ENCODE measurements at places on chromosomes 12 and 14.

DNA sequence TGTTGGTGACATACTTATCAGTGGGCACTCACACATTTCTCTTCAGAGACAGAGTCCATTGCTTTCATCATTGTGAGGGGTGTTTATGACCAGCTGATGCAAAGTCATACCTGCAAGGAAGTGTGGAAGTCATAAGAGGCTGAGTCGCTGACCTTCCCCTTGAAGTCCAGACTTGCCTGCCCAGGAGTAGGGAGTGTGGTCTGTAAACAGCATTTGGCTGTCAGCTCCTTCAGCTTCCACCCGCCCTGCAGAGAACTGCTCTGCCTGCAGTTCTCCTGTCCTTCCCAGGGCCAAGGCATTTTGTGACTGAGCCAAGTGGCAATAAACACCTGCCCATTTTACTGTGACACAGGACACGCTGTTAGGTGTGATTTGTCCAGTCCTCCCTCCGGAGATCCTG, 801.3 kb downstream of the BCL11B start:
- DNase-seq, result no peak

GRCh38 chr12:111412007-111412829, 6.5 kb downstream of the SH2B3 start:
- DNase-seq, result no peak

DNA sequence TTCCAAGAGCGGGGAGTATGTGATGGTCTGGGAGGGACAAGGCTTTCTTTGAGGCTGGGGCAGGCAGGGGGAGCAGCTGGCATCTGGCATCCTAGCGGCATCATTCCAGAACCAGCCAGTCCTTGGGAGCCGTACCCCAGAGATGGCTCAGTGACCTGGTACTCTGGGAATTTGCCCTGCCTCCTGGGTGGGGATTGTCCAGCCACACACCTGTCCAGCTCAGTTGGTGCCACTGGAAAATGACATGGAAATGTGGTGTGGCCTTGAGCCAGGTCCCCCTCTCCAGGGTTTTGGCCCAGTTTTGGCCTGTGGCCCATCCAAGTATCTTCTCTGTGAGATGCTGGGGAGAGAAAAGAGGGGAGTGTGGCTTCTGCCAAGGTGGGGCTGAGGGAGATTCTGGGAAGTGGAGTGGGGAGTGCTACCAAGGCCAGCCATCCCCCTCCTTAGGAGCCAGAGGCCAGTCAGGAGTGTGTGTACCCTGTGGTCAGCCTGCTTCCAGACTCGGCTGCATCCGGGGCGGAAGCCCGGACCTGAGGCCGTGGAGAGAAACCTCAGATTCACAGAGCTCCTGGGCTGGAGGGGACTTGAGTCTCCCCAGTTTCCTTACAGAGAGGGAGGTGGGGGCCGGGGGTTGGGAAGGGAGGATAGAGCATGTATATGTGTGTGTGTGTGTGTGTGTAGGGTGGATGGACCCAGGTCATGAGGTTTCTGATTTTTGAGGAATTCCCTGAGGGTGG, 14.7 kb upstream of the KRT80 start:
- DNase-seq, result no peak

DNA sequence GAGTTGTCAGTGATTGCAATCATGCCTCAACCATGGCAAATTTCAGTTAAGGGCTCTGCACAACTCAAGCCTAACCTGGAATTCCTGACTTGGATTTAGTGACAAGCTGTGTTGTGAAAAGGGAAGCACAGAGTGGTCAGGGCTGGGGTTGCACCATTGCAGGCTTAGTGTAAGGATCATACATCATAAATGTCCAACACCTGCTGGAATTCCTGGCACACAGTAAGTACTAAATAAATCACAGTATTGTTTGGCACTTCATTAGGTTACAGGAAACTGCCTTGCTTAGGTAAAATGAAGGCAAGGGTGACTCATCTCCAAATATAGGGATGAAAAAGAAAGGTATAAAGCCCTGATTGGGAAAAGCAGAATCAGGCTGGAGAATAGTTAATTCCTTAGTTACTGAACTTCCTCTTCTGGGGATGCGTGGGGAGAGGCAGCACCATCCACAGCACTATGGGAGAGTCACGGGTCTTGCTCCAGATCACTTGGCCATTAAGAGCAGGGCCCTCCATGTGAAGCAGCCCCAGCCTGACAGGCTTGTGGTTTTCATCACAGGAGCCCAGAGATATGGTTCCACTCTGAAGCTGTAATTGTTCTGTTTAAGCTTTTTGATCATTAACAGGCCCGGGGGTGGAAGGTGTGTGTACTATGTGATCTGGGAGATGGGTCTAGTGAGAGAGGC, 39.7 kb downstream of the SLC8A3 start:
- DNase-seq, result no peak

GRCh38 chr12:87117526-87117925, 861.3 kb upstream of the MGAT4C start:
- no peak for DNase-seq

DNA sequence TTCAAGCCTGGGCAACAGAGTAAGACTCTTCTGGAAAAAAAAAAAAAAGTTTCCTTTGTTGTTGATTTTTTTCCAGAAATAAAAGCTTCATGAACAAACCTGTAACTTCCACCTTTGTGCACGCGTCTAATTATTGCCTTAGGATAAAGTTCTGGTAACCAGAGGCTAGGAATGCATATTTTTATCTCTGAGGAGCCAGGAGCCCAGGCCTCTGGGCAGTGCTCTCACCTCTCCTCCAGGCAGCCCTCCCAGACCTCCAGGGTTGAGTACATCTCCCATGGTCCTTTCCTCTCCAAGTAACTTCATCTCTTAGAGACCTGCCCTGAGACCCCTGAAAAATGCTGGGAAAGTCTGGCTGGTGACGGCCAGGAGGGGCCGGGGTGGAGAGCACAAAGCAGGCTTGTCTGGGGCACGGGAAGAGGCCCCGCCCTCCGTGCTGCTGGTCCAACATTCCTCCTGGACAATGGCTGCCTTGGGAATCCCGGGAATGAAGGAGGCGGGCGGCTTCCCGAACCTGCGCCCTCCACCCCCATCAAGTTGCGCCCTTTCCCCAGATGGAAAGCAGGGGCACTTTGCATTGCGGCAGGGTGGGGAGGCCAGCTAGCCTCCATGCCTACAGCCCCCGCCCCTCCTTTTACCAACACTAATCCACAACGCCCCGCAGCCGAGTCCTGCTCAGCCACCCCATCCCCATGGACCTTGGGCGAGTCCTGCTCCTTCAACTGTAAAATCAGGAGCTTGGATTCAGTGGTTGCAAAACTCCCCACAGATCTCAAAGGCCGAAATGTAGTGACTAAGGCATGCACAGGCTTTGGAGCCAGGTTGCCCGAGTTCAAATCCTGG, 7.3 kb upstream of the FIGNL2 start:
- no peak for DNase-seq

- no peak for DNase-seq
Measured at GRCh38 chr14:104117341-104118005, 20.9 kb upstream of the KIF26A start.

DNA sequence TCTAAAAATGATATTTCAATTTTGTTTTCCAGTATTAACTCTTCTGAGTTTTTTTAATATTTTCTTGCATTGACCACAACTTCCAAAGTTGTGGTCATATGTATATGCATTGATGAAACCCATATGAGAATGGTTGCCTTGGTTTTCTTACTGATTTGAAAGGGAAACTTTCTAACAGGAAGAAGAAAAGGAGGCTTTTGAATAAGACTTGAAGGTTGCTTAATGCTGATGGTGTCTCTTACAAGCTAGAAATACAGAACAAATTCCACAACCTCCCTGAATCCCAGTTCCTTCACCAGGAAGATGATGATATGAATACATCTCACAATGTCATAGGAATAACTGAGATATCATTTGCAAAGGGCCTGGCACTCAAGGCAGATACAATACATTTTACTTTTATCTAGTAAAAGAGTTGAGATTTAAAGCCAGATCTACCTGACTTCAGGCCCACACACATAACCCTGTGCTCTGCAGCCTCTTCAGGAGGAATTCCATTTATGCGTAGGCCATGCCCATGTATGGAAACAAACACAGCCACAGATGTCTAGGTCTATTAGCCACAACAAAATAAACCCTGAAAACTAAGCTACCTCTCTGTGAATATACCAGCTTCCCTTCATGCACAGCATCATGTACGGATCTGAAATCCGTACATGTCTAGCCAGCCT, 165.4 kb upstream of the PLEKHG7 start:
- DNase-seq, result no peak

DNA sequence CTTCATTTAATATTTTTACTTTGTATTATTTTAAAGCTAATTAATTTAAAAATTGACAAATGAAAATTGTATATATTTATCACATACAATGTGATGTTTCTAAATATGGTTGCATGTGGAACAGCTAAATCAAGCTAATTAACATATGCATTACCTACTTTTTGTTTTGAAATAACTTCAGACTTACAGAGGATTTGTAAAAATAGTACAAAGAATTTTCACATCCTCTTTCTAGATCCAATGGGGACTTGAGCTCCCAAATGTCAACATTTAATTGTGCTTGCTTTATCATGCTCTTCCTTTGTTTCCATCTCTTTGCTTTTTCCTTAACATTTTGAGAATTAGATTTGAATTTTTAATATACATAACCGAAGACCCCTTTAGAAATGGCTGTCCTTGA, 6.6 kb downstream of the DCD start:
- no peak for DNase-seq

- no peak for DNase-seq
Measured at GRCh38 chr12:70557583-70558191, 79.5 kb downstream of the PTPRB start.

- DNase-seq, result no peak
Measured at GRCh38 chr12:78981-79380, 12.4 kb downstream of the IQSEC3 start.

GRCh38 chr14:69605738-69606137, 5.7 kb upstream of the SUSD6 start:
- DNase-seq, result no peak

All from T1000 (cell line).